ENCODE measurements at places on chromosomes 2 and 18. TPM values are rescaled to one million over a fixed set of nuclear protein-coding genes. Genes with fewer than 3 reads are reported as not detected.

GNLY gene
- total RNA-seq: 24.1 TPM

DNER gene
- total RNA-seq: 0.31 TPM

TTC39C gene
- 31.5 TPM for total RNA-seq

CACNB4 gene
- 7.7 TPM for total RNA-seq

FSHR gene
- total RNA-seq: not detected

COLEC12 gene
- total RNA-seq: 36.6 TPM

NDC80 gene
- 1.8 TPM for total RNA-seq

DSC2 gene
- total RNA-seq: 12.5 TPM

DNA sequence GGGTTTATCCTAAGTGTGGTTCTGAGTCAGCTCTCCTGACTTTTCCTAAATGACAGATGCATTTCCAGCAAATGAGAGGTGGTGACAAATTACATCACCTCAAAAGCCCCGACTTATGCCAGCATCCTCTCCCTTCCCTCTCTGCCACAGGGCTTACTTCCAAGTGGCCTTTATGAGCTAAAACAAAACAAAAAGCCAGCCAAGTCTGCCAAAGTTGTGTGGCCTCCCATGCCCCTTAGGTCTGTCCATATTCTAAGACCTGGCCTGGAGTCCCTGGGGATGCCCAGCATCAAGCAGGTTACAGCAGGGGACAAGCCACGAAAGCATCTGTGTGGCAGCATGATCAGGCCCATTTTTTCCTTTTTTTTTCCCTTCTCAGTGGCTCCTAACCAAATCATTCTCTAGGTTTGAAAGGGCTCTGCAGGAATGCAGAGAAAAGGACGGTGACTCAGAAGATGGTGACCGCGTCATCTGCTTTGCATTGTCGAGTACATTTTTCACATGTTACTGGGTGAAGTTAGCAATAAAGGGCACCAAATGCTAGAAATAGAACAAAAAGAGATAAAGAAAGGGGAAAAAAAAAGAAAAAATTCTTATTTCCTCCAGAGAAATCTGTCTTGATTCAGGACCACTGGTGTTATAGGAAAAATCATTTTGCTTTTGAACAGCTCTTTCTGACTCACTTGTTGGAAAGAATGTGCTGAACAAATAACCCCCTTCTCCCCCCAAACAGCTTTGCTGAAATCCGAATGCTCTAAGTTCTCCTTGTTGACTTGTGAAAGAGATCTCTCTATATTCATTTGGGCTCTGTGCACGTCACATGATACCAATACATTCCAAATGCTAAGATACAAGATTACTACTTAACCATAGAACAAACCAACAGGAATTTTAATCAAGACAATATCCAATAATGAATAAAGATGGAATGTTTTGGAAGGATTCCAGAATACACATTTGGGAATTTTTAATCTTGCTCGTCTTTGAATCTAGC lies 178.7 kb downstream of the EN1 start:
- no peak for DNase-seq
- H3K4me1 ChIP-seq: no peaks in the 10 kb centered on the region
- H3K4me3 ChIP-seq: no peak overlapping the region
- no peak overlapping the region for H3K27ac ChIP-seq

DNA sequence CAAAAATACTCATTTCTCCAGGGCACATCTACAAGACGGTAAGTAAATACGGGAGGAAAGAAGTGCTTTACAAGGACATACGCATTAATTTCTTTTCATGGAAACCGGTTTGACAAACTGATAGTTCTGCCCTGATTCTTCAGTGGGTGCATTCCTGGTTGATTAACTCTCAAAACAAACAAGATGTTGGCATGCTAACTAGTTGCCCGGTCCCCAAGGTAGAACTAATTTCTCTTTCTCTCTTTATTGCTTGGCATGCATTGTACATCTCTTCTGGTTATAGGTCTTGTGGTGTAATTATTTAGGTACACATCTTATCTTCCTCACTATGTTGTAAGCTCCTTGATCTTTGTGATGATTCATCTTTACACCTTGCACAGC lies 46.9 kb upstream of the SPATS2L start:
- H3K4me1 ChIP-seq: no peaks in the 10 kb centered on the region
- no peaks in the 10 kb centered on the region for H3K36me3 ChIP-seq
- no peaks in the 10 kb centered on the region for H3K27me3 ChIP-seq
- no peak for DNase-seq

DNA sequence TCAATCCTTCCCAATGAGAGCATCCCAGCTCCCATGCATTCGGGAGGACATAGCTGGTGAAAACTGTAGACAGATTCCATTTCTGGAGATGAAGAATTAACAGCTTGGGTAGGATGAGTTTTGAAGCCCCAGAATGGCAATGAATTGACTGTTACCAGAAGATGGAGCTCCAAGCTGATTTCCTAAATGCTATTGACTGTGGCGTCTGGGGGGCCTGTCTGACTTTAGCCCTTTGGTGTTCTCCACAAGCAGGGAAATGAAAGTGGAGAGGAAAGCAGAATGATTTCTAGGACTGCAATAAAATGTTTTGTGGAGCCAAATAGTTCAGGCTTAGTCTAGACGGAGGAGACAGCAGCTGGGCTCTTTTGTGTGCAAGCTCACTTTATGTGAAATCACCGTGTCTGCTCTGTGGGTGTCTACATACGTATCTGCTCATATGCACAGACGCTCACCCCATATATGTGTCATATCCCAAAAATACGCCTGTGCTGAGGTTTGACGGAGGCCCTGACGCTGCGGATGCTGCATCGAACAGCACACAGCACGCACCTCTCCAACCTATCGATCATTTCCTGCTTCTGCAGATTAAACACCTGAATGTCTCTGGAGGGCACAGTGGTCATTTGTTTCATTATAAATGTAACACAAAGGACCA lies 166.4 kb upstream of the PXDN start:
- no peaks in the 10 kb centered on the region for H3K36me3 ChIP-seq
- no peaks in the 10 kb centered on the region for H3K4me1 ChIP-seq
- no peaks in the 10 kb centered on the region for H3K27me3 ChIP-seq
- no peak overlapping the region for H3K27ac ChIP-seq
- no peak for DNase-seq

- no peaks in the 10 kb centered on the region for H3K27me3 ChIP-seq
- no peak overlapping the region for H3K4me3 ChIP-seq
- H3K4me1 ChIP-seq: no peaks in the 10 kb centered on the region
Observed at GRCh38 chr2:168424971-168425370, 31.1 kb upstream of the CERS6 start.

DNA sequence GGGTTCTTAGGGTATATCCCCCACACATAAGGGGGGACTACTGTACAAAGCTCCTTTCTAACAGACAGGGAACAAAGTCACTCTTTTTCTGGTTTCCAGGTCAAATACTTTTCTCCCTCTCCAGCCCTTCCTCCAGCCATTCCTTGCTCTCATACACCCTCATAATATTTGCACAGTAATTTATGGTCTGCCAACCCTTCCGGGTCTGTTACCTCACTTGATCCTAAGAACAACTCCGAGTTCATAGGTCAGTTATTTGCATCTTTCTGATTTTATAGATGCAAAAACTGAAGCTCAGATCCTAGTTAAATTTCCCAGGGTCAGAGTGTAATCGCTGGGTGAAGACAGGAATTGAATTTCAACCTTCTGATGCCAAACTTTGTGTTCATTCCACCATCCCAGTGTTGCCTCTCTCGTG lies 14.8 kb upstream of the MATN3 start:
- no peaks in the 10 kb centered on the region for H3K36me3 ChIP-seq
- H3K4me3 ChIP-seq: no peak overlapping the region
- H3K4me1 ChIP-seq: no peaks in the 10 kb centered on the region
- peak overlapping the region; percentile 2 for H3K27ac ChIP-seq

GRCh38 chr18:70074116-70074515 lies 126.4 kb upstream of the CD226 start:
- H3K27me3 ChIP-seq: no peaks in the 10 kb centered on the region
- no peaks in the 10 kb centered on the region for H3K36me3 ChIP-seq
- H3K4me1 ChIP-seq: no peaks in the 10 kb centered on the region
- no peak overlapping the region for H3K4me3 ChIP-seq

GRCh38 chr2:101190747-101191516 lies 39.8 kb upstream of the TBC1D8 start:
- no peaks in the 10 kb centered on the region for H3K27me3 ChIP-seq
- no peak overlapping the region for H3K4me3 ChIP-seq
- no peak for DNase-seq
- no peak overlapping the region for H3K27ac ChIP-seq
- H3K4me1 ChIP-seq: no peaks in the 10 kb centered on the region

DNA sequence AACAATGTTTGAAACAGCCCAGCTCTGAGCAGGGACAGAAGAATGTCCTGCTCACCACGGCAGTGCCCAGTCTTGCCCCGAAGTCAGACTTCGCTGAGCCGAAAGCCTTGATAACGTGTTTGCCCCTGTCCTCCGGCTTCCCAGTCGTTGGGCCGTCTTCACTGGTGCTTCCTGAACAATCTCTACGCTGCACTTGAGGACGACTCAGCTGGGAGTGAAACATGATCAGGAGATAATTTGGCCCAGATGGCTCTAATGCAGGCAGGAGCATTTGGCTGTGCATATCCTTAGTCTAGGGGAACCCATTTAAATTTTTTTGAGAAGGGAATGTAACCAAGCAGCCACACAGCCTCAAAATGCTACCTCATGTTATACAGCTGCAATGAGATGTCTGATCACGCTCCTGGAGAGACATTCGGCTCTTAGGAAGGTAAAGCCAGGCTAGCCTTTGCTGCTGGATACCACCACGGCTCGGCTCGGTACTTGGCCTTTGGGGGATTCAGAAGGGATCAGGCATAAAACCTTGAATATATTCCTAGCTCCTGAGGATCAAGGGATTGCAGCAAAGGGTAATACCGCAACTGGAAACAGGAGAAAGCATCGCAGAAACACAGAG lies 43.6 kb downstream of the FECH start:
- no peaks in the 10 kb centered on the region for H3K4me1 ChIP-seq
- no peaks in the 10 kb centered on the region for H3K36me3 ChIP-seq
- no peak for DNase-seq
- no peak overlapping the region for H3K27ac ChIP-seq
- no peak overlapping the region for H3K4me3 ChIP-seq

- H3K36me3 ChIP-seq: no peaks in the 10 kb centered on the region
- no peaks in the 10 kb centered on the region for H3K27me3 ChIP-seq
- H3K27ac ChIP-seq: no peak overlapping the region
- no peak overlapping the region for H3K4me3 ChIP-seq
Observed at GRCh38 chr2:105828558-105828957, 83.8 kb downstream of the NCK2 start.

- H3K36me3 ChIP-seq: no peaks in the 10 kb centered on the region
- peak overlapping the region; percentile 13 for H3K4me3 ChIP-seq
- peaks cover 26% of the 10 kb centered on the region for H3K4me1 ChIP-seq
- no peaks in the 10 kb centered on the region for H3K27me3 ChIP-seq
Observed at GRCh38 chr2:207473049-207473930, 56.5 kb upstream of the CREB1 start.

GRCh38 chr2:206535260-206535986 lies 92.1 kb downstream of the ADAM23 start:
- H3K27ac ChIP-seq: no peak overlapping the region
- no peaks in the 10 kb centered on the region for H3K27me3 ChIP-seq
- no peak for DNase-seq
- H3K36me3 ChIP-seq: no peaks in the 10 kb centered on the region

DNA sequence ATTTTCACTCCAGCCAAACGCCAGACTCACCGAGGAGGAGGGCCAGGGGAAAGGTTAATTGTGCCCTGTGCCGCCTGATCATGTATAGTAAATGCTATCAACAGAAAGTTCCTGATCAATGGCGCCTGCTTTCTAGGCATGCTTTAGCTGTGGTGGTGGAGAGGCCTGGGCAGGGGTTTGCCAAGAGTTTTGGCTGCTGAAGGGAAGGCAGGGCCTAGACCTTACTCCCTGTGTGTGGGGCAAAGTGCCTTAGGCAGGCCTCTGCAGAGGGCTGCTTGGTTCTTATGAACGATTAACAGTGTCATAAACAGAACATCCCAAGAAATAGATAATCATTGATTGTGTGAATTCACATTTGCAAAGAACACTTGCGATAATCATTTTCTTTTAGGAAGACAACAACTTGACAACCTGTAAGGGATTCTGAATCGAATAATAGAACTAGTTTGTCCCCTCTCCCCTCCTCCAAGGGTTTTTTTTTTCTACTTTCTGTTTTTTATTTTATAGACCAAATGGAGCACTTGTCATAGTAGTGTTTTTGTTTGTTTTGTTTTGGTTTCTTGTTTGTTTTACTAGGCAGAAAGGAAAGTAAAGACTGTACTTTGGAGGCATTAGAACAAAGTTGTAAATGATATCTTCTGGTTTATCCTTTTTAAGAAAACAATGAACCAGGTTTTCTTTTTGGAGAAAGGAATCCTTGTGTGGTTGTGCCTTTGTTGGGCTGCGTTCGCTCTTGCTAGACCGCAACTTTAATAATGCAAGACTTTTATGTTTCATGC lies 6.5 kb downstream of the TSHZ1 start:
- H3K27ac ChIP-seq: peak overlapping the region; percentile 46
- H3K27me3 ChIP-seq: no peaks in the 10 kb centered on the region
- no peak for DNase-seq
- no peaks in the 10 kb centered on the region for H3K36me3 ChIP-seq
- H3K4me3 ChIP-seq: no peak overlapping the region

DNA sequence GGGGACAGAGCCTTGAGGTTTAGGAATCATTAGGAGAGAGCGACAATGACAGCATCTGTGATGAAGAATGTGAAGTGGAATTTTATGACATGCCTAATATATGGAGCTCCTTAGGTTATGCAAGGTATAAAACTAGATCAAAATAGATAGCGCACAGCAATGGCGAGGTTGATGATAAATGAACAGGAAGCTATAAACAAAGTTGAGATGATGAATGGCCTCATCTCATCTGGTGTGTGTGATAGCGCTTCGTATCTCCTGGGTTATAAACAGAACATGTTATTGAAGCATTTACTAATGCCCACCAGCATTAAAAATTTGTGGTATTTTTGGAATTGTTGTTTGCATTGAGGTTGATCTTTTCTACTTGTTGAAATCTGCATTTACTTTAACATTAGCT lies 231.5 kb downstream of the LTBP1 start:
- H3K36me3 ChIP-seq: no peaks in the 10 kb centered on the region
- H3K27me3 ChIP-seq: no peaks in the 10 kb centered on the region
- no peaks in the 10 kb centered on the region for H3K4me1 ChIP-seq
- no peak overlapping the region for H3K27ac ChIP-seq

DNA sequence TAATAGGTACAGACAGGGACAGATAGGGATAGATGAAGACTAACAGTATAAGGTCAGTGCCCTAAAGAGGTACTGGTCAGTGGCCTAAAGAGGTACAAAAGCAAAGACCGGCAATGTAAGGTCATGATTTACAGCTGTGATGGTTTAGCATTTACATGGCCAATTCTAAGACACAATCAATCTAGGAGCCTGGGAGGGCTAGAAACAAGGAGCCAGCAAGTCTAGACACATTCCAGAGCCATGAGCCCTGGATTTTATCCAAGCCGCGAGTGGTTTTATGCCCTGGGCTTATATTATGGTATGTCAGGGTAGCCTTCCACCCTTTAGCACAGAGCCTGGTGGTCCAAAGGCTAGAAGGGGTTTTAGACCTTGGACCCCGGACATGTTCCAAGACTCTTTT lies 124.2 kb downstream of the CBLN2 start:
- no peak for DNase-seq
- no peaks in the 10 kb centered on the region for H3K27me3 ChIP-seq
- H3K36me3 ChIP-seq: no peaks in the 10 kb centered on the region
- H3K27ac ChIP-seq: no peak overlapping the region
- H3K4me1 ChIP-seq: no peaks in the 10 kb centered on the region

GRCh38 chr2:21715887-21716286 lies 592.1 kb downstream of the TDRD15 start:
- no peaks in the 10 kb centered on the region for H3K27me3 ChIP-seq
- no peaks in the 10 kb centered on the region for H3K36me3 ChIP-seq
- no peaks in the 10 kb centered on the region for H3K4me1 ChIP-seq
- H3K27ac ChIP-seq: no peak overlapping the region

GRCh38 chr2:146131048-146131447 lies 1611.1 kb upstream of the ZEB2 start:
- H3K27me3 ChIP-seq: no peaks in the 10 kb centered on the region
- H3K27ac ChIP-seq: no peak overlapping the region
- no peaks in the 10 kb centered on the region for H3K36me3 ChIP-seq
- no peak overlapping the region for H3K4me3 ChIP-seq
- no peak for DNase-seq
- H3K4me1 ChIP-seq: no peaks in the 10 kb centered on the region
